ENCODE measurements at places on chromosomes 5 and 9.

GRCh38 chr5:69516769-69517168 is 24.2 kb downstream of the OCLN start:
- DNase-seq = no peak

- no peak for DNase-seq
Measured at GRCh38 chr9:33185858-33186257, 18.7 kb upstream of the B4GALT1 start.

GRCh38 chr9:2800394-2801179 is 43.3 kb downstream of the PUM3 start:
- no peak for DNase-seq

DNA sequence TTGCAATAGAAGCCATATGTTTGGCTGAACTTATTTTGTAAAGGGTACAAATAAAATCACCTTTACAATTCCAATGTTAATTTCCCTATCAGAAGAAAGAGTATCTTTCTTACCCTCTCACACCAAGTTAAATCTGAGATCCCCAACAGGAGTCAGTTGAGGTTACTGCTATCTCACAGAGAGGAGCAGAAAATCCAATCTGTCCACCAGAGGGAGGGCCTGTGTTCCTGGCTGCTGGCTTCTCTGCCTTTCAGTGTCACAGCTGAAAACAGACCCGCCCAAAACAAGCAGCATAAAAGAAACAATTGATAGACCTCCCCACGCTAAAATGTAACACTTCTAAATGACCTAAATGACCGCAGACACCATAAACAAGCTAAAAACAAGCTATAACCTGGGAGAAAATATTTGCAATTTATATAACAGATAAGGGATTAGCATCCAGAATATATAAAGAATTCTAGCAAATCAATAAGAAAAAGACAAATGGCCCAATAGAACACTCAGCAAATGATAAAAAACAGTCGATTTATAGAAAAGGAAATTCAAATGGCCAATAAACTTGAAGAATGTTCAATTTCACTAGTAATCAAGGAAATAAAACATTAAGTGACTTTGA is 24.5 kb upstream of the MVB12B start:
- peak; percentile 47 for DNase-seq

DNA sequence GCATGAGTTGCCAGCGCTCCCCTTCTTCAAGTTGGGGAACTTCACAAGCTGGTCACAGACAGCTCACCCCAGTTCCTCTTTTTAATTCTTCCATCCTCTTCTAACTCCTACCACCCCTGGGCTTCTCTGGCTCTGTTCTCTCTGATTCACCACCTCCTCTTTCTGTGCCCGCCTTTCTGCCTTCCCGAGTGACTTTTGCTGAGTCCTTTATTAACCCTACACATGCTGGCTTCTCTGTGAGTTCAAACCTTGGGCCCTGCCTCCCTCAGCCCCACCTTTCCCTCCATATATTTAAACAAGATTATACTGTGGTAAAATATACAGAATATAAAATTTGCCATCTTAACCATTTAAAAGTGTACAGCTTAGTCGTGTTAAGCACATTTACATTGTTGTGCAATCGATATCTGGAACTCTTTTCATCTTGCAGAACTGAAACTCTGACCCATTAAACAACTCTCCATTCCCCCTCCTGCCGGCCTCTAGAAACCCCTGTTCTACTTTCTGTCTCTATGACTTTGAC is 32.0 kb downstream of the SLC46A2 start:
- DNase-seq = no peak

GRCh38 chr5:7828269-7828668 is 22.7 kb downstream of the CFAP90 start:
- DNase-seq = no peak

DNA sequence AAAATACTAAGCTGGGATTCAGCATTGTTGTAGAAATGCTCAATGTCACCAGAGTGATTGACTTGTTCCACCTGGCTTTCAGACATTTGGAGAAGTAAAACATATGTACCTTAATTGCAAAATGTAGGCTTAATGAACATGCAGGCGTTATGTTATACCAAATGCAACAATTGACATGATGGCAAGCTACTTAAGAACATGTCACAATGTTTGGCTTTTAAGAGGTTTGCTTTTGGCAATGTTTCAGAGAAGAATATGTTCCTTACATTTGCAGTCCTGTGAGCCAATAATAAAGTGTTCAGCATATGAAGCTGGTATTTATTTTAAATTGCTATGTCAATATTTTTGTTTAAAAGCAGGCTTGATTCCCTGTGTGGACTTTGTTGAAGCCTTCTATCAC is 111.7 kb upstream of the NUDT12 start:
- no peak for DNase-seq

GRCh38 chr9:101487443-101487840 is 46.2 kb upstream of the RNF20 start:
- no peak for DNase-seq

DNA sequence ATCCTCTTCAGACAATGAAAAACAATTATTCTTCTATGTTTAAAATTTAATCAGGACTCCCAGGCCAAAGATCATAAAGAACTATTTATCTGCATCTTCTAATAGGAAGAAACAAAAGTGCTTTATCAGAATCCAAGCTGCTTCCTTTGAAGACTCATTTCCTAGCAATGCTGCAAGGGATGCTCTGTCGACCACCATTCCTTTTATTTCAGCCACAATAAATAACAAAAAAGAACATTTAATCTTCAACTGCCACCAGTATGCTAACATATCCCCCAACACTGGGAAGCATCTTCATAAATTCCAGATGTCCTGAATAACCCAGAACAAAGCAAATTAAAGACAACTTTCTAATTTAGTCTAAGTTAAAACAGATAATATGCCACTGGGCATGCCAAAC is 68.7 kb downstream of the PKD2L2 start:
- DNase-seq = peak; percentile 29

GRCh38 chr5:160134332-160134731 is 15.1 kb upstream of the PWWP2A start:
- no peak for DNase-seq

- DNase-seq = no peak
Measured at GRCh38 chr9:20065796-20066700, 277.2 kb upstream of the SLC24A2 start.

GRCh38 chr9:17013891-17014290 is 120.9 kb upstream of the CNTLN start:
- no peak for DNase-seq

DNA sequence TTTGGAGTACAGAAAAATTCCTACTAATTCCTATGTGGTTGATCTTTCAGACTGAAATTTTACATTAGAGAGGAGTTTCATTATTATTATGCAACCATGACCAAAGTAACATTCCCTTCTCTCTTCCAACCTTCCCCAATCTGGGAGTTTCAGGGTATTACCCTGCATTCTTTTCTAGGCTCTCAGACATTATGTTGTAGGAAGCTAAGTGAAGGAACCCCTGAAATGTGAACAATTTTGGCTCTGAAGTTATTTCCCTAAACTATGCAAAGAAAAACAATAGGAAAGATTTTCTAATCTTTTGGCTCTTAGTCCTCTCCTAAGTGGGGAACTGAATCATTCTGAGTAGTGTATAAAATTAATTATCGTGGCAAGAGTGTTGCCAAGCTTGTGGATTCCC is 63.3 kb upstream of the ZFAND5 start:
- DNase-seq = no peak

DNA sequence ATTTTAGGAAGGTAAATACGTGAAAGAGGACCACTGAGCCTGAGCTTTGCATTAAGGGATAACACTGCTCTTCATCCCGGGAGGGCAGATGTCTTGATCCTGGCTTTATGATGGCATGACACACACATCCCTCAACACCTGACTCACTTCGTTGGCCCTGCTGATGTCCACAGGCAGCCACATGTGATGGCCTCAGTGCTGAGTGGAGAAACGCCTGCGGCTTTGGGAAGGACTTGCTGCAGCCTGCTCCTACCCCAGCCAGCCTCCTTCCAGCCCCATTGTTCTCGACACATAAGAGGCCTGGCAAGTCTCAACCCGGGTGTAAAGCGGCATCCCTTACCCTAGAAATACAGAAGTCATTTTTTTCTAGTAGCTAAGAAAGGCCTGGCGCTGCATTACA is 169.0 kb downstream of the SYK start:
- DNase-seq = no peak

DNA sequence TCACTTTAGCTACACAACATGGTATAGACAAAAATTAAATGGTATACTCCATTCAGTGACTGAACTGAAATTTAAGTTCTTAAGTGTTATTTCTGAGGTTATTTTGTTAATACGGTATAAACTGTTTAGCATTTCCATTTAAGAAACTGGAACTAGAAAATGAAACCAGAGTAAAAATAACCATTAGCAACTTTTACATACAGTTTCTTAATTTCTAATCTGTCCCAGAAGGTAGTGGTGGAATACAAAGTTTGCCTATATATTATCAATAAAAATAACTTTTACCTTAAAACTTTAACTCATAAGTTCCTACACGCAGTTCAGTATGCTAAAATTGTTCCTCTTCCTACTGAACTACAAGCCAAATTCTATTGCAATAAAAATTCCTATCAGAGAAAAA is 10.3 kb downstream of the GOLPH3 start:
- no peak for DNase-seq

DNA sequence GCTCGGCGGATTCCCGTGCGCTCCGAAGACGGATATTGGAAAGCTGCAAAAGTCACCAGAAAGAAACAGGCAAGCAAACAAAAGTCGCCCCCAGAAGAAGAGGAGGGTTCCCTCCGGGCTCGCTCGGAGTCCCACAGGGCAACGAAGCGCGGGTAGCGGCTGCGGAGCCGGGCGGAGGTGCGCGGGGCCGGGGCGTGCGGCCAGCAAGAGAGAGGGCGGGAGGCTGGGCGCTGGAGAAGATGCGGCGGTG is at the start of gene FBN2:
TSS of gene FBN2 (minus strand) at position 246 of the 250 bp plus-strand sequence. CDS start 642 bp downstream, outside the sequence.
- DNase-seq = peak; percentile 12

DNA sequence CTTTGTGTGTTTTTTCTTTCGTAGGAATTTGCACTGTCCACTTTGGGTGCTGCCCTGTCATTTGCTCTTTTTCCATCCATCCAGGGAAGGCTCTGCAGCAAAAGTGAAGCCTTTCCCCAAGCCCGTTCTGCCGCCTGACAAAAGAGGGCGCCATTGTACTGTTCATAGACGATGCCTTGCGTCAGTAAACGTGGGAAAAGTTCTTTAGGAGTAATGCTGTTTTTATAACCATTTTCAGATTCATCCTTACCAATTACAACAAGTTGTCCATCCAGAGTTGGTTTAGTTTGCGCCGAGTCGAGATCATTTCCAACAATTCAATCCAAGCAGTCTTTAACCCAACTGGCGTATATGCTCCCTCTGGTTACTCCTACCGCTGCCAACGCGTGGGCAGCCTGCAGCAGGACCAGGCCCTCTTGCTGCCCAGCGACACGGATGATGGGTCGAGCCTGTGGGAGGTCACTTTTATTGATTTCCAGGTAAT is 34.3 kb upstream of the RPS23 start:
- peak; percentile 58 for DNase-seq
